ENCODE measurements at places on chromosomes 12 and 14.

- DNase-seq: no peak
These were observed 103.6 kb downstream of the SSPN start for GRCh38 chr12:26298785-26299621.

GRCh38 chr12:69821032-69821455 is 4.0 kb upstream of the MYRFL start:
- no peak for DNase-seq

DNA sequence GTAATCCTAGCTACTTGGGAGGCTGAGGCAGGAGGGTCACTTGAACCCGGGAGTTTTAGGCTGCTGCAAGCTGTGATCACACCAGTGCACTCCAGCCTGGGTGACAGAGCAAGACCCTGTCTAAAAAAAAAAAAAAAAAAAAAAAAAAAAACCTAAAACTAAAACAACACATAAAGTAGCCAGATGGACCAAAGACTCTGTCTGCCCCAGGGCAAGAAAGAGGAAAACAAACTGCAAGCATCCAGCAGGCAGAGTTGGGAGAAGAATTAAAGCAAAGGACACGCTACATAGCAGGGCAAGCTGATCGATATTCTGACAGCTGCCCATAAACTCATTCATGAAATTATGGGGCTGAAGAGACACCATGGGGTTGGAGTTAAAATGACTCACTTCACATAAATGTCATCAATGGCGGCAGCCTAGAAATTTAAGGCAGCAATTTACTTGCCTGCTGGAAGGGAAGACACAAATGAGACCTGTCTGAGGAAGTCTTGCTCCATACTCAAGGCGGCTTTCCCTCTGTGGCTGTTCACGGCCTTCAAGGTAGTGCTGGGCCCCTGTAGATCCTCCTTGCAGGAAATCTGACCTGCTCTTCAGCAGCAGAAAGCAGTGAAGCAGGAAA is 259.1 kb upstream of the FKBP4 start:
- no peak for DNase-seq

DNA sequence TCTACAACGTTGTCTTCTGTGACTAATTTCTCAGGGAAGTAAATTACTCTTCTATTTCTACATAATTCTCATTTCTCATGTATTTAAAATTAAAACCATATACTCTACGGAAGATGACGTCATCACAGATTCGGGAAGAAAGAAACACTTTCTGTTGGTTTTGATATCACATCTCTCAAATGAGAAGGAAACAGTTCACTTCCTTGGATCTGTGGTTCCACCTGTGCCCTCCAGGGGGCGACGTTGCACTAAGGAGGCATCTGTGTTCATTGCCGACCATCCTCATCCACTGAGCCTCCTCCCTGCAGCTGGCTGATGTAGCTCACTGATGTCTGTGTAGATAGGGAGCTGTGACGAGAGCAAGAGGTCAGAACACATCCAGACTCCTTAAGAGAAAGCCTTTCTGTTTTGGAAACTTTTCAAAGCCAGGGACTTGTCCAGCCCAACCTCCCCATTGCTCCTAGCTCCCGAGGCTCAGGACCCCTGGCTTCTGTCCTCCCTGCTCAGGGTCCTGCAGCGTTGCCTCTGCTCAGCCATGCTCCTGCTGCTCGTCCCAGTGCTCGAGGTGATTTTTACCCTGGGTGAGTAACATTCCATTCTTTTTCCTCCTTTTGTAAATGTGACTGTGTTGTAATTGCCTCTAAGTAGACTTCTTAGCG is 172.7 kb upstream of the OR4E1 start:
- DNase-seq: no peak

- DNase-seq: no peak
These were observed 15.4 kb upstream of the FAR2 start for GRCh38 chr12:29133680-29134079.

- DNase-seq: no peak
These were observed 128.5 kb upstream of the RGS6 start for GRCh38 chr14:71803539-71804260.

GRCh38 chr12:104282109-104282508 is 21.4 kb upstream of the EID3 start:
- DNase-seq: no peak

DNA sequence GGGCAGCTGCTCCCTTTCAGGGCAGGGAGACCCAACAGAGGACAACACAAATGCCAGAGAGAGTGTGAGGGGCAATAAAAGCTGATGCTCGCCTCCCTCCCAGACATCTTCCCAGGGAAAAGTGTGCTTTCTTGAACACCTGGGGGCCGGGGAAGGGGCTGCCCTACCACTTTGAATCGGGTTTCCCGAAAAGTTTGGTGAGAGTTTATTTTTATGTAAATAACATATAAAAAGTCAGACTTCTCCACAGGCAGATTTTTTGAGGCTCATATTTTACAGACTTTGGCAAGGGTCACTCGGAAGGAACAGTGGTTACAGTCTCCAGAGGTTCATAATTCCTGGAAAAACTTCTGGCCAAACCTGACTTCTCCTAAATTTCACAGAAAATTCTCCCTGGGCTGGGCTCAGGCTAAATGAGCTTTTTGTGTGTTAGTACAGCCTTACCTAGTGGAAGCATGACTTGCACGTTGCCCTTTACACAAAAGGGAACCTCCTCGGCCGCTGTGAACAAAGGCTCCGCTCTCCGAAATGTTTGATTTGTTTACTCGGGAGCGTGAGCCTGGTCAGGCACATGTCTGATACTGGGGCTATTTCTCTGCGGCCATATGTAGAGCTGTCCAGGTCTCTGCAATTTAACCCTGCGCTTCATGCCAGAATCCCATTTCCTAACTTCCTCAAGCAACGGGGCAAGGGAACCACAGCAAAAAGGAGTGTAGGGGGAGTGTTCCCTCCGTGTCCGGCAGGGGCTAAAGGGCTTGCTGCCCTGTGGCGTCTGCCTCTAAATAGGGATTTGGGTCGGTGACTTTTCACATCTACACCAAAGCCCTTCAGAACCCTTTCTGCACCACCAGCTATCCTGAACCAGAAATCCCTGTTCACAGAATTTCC is 3.4 kb downstream of the RTL1 start:
- no peak for DNase-seq

- no peak for DNase-seq
These were observed 74.8 kb upstream of the GSC start for GRCh38 chr14:94844593-94845152.

Measured in NCI-H1417 treated with DMSO at 0.1 percent for 48 hours (cell line).